ACHN (cell line): ENCODE measurements at places on chromosomes 12 and 14.

GRCh38 chr14:68229423-68230100 is 410.0 kb downstream of the RAD51B start:
- DNase-seq, result no peak

DNA sequence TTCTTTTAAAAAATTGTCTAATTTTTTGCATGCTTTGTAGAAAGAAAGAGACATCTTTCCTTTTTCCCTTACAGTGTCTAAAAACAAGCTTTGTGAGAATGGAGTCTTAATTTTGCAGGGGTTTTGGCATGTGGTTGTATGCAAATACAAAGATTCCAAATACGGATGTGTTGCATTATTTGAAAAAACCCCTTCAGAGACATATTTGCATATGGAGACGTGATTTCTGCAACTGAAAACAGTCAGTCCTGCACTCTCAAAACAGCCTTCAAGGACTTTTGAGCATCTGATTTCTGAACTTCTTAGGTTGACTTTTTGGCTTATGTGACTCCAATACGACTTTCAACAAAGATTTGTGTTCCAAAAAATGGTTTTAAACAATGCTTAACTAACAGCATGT is 7.8 kb downstream of the IRAK3 start:
- no peak for DNase-seq

- no peak for DNase-seq
Observed at GRCh38 chr12:89087149-89087825, 265.0 kb downstream of the DUSP6 start.

DNA sequence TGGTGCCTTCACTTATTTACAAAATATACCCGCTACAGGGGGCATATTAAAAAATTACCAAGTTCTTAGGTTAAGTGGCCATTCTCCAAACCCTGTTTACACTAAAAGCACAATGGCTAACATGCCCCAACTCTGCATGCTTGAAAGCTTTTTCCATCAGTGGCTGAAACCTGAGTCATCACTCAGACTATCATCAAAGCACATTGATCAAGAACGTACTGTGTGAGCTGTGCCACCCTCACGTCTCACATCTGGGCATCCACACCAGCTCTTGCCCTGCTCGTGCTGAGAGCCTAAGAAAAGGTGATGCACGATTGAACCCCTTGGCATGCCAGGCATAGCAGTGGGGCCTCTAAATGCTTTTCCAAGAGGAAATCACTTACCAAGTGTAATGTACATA is 13.2 kb downstream of the AQP6 start:
- DNase-seq, result peak; percentile 62

DNA sequence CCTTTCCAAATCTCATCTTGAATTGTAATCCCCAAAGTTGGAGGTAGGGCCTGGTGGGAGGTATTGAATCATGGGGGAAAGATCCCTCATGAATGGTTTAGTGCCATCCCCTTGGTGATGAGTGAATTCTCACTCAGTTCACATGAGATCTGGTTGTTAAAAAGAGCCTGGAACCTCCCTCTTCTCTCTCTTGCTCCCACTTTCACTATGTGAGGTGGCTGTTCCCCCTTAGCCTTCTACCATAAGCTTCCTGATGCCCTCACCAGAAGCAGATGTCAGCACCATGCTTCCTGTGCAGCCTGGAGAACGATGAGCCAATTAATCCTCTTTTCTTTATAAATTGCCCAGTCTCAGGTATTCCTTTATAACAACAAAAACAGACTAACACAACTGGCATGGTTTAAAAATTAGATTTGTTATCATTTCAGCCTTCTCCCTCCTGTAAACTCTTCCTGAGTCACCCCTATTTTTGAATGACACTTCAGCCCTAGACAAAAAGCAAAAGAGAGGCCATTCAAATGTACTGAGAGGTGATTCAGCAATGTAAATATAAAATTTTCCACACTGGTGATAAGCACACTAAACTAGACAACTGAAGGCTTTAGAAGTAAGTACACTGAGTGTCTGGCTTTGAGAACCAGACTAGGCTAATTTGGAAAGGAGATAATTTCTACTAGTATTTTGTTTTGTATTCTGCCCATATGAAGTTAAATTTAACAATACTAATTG is 212.1 kb upstream of the ABCD2 start:
- no peak for DNase-seq

- no peak for DNase-seq
Observed at GRCh38 chr12:82645414-82645813, 41.3 kb upstream of the TMTC2 start.
